ENCODE measurements at places on chromosomes 1 and 21.

GRCh38 chr1:50476800-50477199 lies 53.6 kb upstream of the DMRTA2 start:
- DNase-seq = no peak

- DNase-seq = no peak
Observed at GRCh38 chr1:164561007-164561406, 2.0 kb downstream of the PBX1 start.

DNA sequence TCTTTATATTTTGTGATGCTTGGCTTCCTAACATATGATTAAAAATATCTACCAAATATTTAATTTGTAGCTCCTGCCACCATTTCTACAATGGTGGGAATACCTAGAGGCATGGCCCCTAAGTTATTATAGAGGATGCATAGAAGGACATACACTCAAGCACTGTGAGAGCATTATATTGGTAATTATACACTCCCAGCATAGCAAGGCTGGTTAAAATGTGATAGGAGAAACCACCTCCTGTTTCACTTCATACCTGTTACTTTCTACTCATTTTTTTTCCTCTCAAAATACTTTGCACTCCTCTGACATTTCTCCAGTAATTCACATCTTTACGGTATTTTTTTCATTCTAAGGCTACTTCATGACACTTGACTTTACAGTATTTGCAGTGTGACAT lies 92.9 kb downstream of the HS2ST1 start:
- DNase-seq = no peak

- no peak for DNase-seq
Observed at GRCh38 chr1:202967684-202968281, 726 bp upstream of the CYB5R1 start.

- DNase-seq = peak; percentile 59
Observed at GRCh38 chr1:183227422-183228346, 41.6 kb downstream of the LAMC2 start.

DNA sequence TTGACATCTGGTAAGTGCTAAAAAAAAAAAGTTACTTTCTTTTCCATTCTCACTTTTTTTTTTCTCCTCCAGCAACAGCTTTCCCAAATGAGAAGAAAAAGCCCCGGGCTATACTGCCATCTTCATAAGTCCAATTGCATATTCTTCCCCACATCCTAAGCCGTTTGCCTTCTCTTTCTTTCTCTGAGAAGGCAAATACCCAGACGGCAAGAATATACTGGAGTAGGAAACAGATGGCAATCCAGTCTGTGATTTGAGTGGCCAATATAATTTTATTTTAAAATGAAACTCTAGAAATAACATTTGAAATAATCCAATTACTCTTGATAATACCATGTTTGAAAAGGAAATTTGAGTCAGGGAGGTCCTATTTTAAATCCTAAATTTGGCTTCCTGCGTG lies 44.6 kb upstream of the GREM2 start:
- DNase-seq = no peak

- no peak for DNase-seq
Observed at GRCh38 chr1:175136246-175136645, 56.3 kb downstream of the KIAA0040 start.

- DNase-seq = peak; percentile 62
Observed at GRCh38 chr21:43345746-43346409, 81.1 kb downstream of the SIK1 start.

DNA sequence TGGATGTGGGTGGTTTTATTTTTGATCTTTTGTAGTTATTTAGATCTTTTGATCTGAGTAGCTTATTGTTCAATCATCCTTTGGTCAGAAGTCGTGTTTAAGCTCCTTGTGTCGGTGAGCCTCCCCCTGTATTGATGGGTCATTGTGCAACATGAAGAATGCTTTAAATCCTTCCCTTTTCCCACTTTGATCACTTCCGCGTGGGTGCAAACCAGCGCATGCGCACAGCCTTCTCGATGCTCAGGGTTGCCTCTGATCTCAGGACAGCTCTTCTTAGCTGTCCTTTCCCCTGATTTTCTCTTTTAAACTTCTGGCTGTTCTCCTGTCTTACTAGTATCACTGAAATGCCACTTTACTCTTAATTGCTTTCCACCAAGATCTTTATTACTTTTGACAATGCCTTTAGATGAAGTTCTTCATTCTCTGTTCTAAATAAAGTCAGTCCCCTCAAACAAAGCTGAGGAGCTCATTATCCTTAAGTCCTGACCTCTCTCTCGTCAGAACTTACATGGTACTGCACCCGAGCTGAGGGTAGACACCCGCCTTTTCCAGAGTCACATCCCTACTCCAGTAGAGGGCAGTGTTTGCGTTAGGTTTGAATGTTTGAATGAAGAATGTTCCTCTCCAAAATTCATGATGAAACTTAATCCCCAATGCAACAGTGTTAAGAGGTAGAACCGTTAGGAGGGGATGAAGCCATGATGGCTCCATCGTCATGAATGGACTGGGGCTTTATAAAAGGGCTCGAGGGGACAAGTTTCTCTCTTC lies 547.9 kb upstream of the TMPRSS15 start:
- no peak for DNase-seq

- no peak for DNase-seq
Observed at GRCh38 chr21:31473685-31474345, 129.8 kb upstream of the TIAM1 start.

- no peak for DNase-seq
Observed at GRCh38 chr1:22869325-22869724, 103.3 kb downstream of the LACTBL1 start.

GRCh38 chr1:186569856-186570255 lies 108.9 kb upstream of the PDC start:
- no peak for DNase-seq

Data from stimulated activated naive CD8-positive, alpha-beta T cell treated with anti-CD3 and anti-CD28 coated beads, Interleukin-15, Interleukin-2, amounts not matched to agents 100 U/mL and 50 U/mL, for 24 hours (primary cell).